BJ (cell line): ENCODE measurements at places on chromosomes 11 and 22.

- no peak for DNase-seq
Measured at GRCh38 chr11:64015935-64016845, 19.5 kb upstream of the FLRT1 start.

GRCh38 chr22:32541481-32541880 lies 66.9 kb downstream of the FBXO7 start:
- DNase-seq = no peak

DNA sequence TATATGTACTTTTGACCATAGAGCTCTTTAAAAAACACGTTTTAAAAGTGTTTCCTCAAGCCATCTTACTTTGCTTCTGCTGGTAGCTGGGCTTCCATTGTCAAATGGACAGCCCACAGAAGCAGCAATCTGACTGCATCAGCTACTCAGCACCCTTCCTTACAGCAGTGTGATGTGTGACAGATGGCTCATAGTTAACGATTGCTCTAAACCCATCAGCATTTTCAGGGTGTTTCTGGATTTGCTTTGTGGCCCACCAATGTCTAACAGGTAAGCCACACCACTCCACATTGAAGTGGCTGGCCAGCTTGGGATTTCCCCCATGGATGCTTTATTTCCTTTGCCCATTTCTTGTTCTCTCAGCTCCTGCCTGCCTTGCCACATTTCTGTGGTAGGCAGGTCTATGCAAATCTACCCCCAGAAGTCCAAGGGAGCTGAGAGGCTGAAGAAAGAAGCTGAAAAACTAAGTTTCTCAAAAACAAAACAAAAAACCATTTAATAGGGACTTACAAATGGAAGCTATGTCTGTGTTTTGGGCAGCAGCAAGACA lies 7.3 kb upstream of the FAR1 start:
- no peak for DNase-seq

DNA sequence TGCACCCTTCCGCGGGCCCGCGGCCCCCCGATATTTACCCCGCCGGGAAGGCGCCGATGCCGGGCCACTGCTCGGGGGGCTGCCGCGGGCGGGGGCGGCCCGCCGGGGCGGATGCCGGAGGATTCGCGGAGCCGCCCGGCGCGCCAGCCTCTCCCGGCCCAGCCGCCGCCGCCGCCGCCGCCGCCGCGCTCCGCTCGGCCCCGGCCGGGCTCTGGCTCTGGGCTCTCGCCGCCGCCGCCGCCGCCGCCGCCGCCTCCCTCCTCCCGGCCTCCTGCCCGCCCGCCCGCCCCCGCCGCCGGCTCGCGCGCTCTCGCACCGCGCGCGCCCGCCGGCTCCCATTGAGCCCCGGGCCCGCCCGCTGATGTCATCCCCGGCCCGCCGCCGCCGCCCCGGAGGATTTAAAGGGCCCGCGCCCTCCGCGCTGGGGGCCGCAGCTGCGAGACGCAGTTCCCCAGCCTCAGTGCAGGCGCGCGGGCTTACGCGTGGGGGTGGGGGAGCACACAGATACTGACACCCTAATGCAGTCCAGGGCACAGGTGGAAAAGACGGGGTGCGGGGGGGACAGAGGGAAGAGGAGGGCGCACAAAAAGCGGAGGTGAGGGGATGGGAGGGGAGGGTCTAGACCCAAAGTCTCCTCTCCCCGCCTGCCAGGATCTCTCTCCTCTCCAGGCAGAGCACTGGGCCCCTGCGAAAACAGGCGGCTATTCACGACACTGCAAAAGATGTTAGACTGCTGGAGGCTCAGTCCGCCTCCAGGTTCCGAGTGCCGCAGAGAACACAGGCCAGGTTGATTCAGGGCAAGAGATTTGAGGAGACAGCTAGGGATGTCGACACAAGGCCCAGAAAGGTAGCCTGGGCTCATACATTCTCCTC lies at the start of gene CSNK1E:
CSNK1E (minus strand) TSS at position 312 of the 873 bp plus-strand sequence. CDS start 3,276 bp downstream, outside the sequence.
- DNase-seq = no peak

DNA sequence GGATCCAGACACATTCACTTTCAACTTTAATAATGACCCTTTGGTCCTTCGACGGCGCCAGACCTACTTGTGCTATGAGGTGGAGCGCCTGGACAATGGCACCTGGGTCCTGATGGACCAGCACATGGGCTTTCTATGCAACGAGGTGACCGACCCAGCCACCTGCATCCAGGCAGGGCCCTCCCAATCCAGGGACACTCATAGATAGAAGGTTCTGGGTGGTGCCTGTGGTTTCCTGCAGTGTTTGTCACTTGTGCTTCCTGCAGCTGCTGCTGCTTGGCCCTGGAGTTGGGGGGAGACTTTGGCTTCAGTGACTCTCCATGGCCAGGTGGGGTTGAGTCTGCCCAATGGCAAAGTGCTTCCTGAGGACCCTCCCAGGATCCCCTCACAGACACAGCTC lies 7.3 kb downstream of the APOBEC3B start:
- no peak for DNase-seq

- peak; percentile 53 for DNase-seq
Measured at GRCh38 chr11:108601150-108601549, 7.6 kb upstream of the EXPH5 start.

DNA sequence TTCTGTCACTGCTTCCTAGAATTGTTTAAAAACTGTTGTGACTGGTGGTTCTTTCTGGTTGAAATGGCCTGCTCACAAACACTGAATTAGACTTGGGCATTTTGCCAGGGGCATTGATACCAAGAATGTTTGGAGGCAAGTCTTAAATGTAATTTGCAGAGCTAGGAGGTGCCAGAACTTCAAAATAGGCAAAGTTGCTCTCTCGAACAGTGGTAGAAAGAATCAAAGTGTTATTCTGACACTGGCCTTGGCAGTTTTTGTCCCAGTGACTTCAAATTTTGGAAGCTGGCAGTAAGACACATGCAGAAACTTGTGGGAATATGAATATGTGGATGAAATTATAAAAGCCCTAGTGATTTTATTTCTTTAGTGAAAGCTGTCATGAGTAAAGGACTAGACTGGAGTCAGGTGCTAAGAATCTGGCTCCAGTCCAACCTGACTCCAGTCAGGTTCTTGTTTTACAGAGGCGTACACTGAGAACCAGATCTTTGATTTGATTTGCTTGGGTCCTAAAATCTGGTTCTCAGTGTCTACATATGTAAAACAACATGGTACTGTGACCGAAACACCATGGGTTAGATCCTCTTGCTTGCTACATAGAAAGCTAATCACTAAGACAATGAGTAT lies 20.9 kb downstream of the SVIP start:
- no peak for DNase-seq

GRCh38 chr11:29564486-29564885 lies 452.3 kb downstream of the KCNA4 start:
- DNase-seq = no peak

- no peak for DNase-seq
Measured at GRCh38 chr11:14980854-14981253, 8.7 kb upstream of the CALCA start.

- DNase-seq = no peak
Measured at GRCh38 chr22:23216461-23217170, 36.3 kb downstream of the BCR start.

- no peak for DNase-seq
Measured at GRCh38 chr11:35160246-35160824, 21.4 kb downstream of the CD44 start.

- no peak for DNase-seq
Measured at GRCh38 chr11:127223026-127223425, 222.5 kb upstream of the KIRREL3 start.

DNA sequence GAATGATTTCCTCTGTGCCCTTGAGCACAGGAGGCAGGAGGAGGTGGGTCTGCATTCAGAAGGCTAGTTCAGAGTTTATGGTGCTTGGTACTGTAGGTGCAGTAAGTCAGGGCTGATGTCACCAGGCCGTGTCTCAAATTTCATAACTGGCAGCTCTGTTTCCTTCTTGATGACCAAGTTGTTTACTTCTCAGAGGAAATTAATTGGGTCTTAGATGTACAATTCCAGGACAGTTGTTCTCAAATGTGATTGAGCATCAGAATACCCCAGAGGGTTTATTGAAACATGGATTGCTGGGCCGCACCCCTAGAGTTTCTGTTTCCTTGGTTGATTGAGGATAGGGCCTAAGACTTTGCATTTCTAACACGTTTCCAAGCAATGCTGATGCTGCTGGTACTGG lies 6.2 kb downstream of the AMOTL1 start:
- no peak for DNase-seq

DNA sequence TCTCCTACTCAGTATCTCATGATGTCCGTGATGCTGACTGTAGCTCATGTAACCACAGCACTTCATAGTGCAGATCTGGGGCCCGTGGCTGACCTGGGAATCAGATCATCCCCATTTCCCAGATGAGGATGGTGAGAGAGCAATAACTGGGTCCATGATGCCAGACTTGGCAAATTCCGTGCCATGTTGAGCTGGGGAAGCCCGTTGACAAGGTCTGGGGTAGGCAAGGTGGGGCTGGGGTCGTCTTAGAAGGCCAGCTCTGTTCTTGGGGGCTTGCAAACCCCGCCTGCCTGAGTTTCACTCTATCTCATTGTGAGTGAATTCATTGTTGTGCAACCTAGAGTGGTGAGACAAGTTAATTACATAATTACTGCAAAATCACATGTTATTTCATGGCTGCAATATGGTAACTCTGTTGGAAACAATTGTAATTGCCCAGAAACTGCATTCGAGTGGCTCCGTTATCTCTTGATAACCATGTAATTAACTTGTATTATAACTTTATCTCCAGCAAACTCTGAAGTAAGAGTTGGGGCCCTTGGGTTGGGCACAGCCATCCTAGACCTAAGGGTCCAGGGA lies 41.7 kb downstream of the LMO1 start:
- DNase-seq = no peak

- DNase-seq = no peak
Measured at GRCh38 chr11:30566482-30566881, 19.7 kb downstream of the MPPED2 start.

DNA sequence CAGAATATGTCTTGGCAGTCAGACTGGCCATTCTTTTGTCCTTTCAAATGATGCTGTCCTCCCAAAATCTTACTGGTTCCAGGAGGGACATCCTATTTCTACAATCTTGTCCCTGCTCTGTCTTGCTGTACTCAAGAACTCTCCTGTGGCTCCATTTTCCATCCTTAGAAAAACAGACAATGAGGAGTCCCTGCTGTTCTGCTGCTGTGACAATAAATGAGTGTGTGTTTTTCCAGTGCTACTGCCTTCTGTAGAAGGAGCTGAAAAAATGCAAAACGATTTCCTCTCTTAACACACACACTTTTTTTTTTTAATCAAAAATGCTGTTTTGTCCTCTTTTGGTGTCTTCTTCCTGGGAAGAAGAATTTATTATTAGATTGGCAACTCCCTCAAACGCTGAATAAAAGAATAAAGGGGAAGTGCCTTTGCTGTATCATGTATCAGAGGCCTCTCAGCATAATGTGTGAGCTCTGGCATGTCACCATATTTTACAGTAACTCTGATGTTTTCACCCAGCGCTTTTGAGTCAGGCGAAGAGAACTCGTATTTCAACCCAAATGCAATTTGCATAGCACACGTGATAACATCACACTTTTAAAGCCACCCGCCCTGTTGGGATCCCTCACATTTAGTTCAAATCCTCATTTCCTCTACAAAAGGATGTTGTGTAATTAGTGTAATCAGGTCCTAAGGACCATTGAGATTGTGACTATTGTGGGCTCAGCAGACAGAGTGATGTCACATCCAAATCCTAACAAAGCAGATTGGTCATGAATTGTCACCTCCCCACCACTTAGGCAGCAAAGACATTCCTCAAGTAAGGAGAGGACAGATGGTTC lies 496.0 kb upstream of the LARGE1 start:
- no peak for DNase-seq

DNA sequence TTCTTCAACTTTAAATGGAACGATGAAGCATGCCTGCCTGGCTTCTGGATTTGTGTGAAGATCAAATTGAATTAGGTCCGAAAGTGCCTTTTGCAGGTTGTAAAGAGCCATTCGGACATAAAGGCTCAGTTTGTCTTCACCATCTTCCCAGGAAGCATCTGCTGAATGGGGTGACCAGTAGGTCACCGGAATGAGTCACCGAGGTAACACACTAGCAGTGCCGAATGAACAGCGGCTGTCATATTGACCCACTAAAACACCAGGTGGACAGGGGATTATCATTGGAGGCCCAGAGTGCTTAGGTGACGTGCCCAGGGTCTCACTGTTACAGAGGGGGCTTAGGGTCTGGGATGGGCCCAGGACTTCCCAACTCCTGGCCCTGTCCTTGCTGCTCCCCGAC lies 43.1 kb upstream of the MYH9 start:
- no peak for DNase-seq

GRCh38 chr11:115085461-115086210 lies 407.3 kb downstream of the NXPE2 start:
- DNase-seq = no peak

GRCh38 chr11:2540223-2540991 lies 95.6 kb downstream of the KCNQ1 start:
- no peak for DNase-seq

DNA sequence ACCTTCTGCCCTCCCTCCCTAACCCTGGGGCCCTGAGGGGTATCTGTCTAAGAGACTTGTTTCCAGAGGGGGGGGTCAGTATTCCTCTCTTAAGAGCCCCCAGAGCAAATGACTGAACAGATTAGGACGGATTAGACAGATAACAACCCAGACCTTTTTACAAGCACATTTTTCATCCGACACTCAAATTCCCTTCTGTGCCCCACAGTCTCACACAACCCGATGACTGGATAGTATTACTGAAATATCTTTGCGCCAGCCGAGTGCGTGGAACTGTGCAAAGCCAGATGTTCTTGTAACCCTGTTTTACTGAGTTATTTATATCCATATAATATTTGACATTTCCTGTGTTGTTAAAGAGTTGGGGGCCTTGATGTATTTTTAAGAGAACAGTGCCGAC lies 30.9 kb upstream of the FLI1 start:
- no peak for DNase-seq

DNA sequence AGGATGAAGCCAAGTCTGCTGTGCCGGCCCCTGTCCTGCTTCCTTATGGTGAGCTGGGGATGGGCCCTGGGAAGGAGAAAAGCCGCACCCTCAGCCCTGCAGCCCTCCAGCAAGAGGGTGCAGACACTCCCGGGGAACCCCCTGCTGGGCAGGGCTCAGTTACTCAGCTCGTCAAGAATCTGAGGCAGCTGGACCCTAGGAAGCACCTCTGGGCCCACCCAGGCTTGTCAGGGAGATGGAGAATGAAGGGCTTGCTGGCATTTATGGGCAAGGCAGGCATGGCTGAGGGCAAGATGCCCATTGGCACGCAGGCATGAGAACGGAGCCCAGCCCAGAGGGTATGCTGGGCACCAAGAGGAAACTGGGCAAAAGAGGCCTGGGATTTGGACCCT lies 12.9 kb downstream of the RELT start:
- no peak for DNase-seq

DNA sequence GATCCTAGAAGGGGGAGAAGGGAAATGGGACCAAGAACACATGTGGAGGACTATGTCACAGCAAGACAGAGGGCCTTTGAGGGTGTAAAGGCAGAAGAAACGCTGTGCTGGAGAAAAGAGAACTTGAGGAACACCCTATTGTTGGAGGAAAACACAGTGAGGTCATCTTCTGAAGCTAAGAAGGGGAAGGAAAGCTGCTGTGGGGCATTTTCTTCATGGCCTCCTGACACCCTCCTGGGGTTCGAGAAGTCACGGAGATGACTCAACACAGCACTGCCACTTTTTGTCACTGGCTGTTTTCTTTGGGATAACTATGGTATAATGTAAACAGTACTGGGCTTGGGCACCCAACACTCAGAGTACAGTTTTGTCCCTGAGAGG lies 492.6 kb upstream of the CADM1 start:
- no peak for DNase-seq

- DNase-seq = no peak
Measured at GRCh38 chr11:74139151-74139918, 31.5 kb downstream of the C2CD3 start.
